ENCODE measurements at places on chromosomes 3 and 15.

DNA sequence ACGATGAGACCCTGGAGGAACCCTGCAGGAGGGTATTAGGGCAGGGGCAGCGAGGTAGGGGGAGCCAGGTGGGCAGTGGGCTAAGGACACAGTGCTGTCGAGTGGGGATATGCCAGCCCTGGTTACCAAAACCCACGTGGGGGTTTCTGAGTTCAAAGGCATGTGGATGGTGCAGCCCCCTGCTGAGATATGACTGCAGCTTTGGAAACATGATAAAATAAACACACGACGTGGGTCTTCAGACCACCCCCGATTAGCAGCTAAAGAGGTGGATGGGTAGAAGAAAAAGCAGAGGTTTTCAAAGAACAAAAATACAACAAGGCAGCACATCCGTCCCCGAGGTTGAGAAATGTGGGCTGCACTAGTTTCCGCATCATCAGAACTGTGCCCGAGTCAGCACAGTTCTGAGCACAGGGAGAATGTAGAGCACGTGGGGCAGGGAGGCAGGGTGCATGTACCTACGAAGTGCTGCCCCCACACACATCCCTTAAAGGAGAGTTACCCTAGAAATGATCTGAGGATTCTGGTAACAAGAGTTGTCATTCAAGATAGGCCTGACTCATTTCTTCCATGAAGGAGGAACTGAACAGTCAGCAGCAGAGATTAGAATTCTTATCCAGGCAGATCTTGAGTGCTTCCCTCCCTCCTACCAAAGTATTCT, 121.3 kb downstream of the RPLP1 start:
- no peak for DNase-seq

- no peak for DNase-seq
Measured at GRCh38 chr3:194276768-194277103, 74.4 kb downstream of the CPN2 start.

DNA sequence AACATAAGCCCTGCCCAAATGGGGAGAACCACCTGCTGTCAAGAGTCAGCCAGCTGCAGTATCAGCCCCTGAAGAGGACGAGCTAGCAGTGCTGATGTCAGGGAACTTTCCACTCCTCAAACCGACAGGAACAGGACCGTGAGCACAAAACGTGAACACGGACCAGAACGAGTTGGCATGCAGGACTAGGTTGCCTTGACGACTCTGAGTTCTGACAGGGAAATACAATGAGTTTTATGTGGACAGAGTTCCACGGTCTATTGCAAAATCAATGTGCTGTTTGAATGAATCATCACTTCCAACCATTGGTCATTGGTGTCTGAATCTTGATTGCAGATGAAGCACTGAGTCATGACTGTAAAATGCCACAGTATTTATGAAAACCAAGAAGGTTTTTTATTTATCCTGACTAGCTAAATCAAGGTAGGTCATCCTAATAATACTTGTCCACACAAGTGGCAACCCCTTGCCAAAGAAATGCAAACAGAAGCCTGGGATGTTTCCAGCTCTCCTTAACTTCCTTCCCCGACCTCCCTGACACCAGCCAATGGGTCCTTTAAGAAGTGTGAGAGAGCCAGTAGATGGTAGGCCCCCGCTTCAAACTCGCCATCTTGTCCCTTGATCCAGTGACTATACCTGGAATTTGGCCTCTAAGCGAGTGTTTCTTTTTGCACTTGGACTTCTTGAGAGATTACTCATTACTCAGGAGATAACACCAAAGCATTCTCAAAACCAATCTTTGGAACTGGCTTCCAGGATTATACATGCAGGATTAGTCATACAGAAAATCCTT, 119.6 kb downstream of the ASB7 start:
- DNase-seq, result peak; percentile 91

DNA sequence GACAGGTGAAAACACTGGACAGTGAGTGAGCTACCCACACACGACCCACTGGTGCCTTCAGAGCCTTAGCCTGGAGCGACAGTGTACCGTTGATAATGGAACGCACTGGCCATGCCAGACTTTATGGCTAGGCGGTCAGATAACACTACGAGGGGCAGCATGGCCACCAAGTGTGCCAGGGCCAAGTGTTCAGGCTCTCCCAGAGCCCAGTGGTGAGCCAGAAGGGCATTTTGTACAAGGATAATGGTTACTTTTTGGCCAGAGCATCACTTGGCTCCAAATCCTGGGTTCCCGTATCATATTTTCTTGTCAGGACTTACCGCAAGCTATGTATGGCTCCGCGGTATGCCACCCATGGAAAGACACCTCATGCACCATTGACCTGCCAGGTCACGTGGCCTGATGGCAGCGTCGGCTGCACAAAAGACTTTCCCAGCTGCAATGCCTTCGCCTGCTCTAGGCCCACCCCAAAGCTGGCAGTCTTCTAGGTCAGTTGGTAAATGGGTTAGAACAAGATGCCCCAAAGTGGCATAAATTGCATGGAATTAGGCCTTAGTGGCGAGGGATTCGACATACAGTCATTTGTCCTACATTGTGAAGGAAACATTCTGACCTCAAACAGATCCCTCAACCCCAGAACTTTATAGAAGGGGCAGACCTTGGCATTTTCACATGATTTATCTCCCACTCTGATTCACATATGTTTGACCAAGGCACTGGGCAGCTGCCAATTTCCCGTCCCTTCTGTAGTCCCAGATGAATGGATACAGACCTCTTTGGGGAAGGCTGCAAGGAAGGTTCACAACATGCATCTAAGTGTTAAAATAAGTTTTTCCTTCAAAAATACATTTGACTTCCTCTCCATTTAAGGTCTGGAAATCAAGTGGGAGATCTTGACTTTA, 12.2 kb upstream of the SLC28A1 start:
- no peak for DNase-seq

- DNase-seq, result peak; percentile 68
Measured at GRCh38 chr15:70902107-70902506, 9.5 kb downstream of the LRRC49 start.

DNA sequence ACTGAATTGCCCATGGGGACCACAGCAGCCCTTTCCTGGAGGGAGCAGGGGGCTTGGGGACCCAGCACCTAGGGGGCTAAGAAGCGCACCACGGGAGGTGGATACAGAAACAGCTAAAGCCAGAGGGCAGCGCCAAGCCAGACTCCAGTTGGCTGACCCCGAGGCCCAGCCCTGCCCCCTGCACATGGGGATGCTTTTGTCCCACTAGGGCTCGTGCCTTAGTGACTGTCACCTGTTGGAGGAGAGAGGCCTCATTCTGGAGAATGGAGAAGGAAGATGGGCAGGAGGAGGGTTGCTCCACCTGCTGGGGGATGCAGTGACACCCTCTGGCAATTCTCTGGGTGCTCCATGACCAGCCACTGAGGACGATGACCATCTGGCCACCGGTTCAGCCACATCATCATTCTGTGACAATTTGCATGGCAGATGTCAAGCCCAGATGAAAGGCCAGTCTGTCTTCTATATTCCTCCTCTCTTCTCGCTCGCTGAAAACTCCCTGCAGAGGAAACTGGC, 167.8 kb upstream of the TLE3 start:
- DNase-seq, result no peak

GRCh38 chr15:40238532-40239403, at the start of gene PAK6:
TSS of gene PAK6 (plus strand) at chr15:40239063. CDS start at chr15:40264786, 25,723 bp downstream.
- DNase-seq, result peak; percentile 72

All from AG08395 (cell line).